ENCODE measurements at places on chromosomes 6 and 20. TPM values are rescaled to one million over a fixed set of nuclear protein-coding genes. Genes with fewer than 3 reads are reported as not detected.

BMP6 gene
- 0.19 TPM for polyA plus RNA-seq

NINL gene
- 10.4 TPM for polyA plus RNA-seq

CFAP206 gene
- polyA plus RNA-seq: 0.09 TPM

PNLDC1 gene
- not detected for polyA plus RNA-seq

TSPO2 gene
- polyA plus RNA-seq: not detected
